ENCODE measurements at places on chromosomes 16 and 17.

GRCh38 chr16:2148714-2149629, 547 bp downstream of the RAB26 start:
- DNase-seq, result no peak

DNA sequence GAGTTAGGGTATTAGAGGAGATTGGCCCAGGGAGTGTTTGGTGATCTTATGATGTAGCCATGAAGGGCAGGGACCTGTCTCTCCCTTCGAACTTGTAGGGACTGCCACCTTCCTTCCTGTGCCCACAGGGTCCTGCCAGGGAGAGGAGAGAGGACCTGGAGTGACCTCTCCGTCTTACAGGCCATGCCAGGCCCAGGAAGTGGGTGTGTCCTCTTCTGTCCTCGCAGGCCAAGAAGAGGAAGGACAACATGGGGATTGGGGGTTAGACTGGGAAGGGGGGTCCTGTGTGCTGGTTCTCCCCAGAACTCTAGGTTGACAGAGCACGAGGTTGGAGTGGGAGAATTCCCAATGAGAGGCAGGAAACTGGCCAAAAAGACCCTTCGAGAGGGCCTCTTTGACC, 43.4 kb upstream of the TAC4 start:
- DNase-seq, result no peak

DNA sequence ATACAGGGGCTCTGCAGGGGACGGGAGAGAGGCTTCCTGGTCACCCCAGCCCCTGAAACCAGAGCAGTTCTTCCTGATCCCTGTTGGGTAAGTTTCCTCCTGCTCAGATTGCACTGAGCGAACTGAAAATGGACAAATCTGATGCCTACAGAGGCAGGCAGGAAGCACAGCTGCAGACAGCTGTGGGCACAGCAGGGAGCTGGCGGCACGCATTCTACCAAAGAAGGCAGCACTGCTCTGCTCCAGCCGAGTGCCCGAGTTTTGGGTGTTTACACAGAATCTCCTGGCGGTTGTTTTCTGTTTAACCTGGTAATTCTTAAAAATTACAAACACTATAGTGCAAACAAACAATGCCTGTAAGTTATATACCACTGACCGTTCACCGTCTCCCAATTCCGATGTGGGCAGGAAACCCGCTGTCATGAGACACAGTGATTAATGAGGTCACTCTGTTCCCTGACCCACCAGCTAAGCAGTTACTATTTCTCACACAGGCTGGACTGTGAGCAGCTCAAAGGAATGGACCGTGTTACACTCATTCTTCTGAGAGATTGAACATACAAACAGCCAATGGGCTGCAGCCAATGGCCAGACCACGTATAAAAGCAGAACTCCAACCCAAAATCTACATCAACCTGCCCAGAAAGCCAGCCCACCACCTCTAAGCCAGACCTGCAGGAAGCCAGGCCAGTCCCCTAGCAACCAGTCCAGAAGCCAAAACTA, 25.5 kb downstream of the NSMCE1 start:
- DNase-seq, result peak; percentile 89

- peak; percentile 82 for DNase-seq
Measured at GRCh38 chr17:55458978-55459377, 37.3 kb upstream of the MMD start.
